ENCODE measurements at places on chromosomes 2 and 18. TPM values are rescaled to one million over a fixed set of nuclear protein-coding genes. Genes with fewer than 3 reads are reported as not detected.

GALR1 gene
- not detected for total RNA-seq

RAD51AP2 gene
- 0.44 TPM for total RNA-seq

SULT1C4 gene
- total RNA-seq: 22.6 TPM

ZNF514 gene
- total RNA-seq: 16.2 TPM

RALB gene
- total RNA-seq: 367 TPM

KLHL14 gene
- total RNA-seq: 1.3 TPM

COL6A3 gene
- 1.6 TPM for total RNA-seq

UGT1A9 gene
- total RNA-seq: not detected

QPCT gene
- total RNA-seq: 50.6 TPM

SKA1 gene
- total RNA-seq: 4.7 TPM

DNA sequence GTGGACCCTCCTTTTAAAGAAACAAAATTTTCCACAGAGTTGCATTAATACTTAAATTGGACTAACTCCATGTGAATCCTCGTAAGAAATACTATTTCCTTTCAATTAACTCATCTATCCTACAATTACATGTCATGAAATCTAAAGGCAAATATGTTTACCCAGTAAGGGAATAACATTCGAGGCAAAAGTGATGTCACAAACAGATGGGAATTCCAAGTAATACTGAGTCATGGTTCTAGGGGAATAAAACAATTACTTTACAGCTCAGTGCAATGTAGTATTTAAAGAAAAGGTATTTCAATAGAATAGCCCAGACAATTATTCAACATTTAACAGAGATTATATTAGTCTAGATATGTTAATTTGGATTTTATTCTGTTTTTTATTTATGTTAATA lies 205.8 kb downstream of the ZNF385B start:
- no peak for DNase-seq

GRCh38 chr2:55364189-55365055 lies 55.2 kb downstream of the CCDC88A start:
- DNase-seq: no peak

- DNase-seq: peak; percentile 70
Observed at GRCh38 chr18:58135701-58136331, 91.8 kb downstream of the NEDD4L start.

DNA sequence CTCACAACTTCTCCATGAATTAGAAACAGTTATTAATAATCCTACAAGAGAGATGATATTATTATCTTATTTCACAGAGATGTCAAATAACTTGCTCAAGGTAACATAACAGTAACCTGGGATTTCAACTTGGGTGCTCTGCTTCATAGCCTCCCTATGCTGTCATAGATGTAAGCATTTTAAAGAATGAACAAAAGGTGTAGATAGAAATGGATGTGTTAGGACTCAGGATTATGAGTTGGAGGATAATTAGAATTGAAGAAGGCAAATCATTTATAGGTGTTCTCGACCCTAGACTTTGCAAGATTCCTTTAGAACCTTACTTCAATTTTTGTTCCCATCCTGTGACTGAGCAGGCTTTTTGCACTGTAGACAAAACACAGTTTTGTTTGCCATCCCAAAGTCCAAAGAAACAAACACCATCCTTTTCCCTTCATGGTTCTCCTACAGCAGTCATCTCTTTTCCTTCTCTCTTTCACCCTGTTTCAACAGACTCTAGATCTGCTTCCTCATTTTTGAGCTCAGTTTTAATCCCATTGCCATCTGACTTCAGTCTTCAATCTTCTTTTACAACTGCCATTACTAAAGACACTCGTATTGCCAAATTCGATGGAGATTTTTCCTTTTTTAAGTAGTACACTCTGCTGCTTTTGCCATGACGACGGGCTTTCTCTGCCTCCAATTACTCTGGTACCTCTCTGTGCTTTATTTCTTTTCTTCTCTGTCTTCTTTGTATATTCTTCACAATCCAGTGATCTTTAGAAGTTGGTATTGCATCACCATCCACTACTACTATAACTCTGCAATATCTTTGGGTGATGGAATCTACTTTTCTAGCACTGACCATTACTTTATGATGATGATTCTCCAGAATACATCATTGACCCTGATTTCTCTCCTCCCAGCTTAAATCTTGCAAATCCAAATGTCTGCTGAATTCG lies 4.5 kb downstream of the HNMT start:
- no peak for DNase-seq

DNA sequence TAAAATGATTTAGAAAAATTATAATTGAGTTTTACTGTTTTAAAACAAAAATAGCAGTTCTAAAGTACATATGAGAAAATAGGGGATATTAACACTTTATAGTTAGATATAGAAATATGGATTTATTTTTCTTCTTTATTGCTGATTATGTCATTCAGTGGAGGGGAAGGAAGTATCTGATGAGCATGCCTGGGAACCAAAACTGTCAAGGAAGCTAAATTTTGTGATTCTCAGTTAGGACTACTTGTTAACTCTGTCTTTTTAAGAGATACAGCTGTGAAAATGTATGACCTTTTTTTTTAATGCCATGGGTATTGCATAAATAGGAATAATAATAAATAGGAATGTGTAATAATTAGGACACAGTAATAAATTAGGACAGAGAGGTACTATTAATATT lies 44.8 kb downstream of the ITGAV start:
- no peak for DNase-seq

GRCh38 chr2:24919037-24919505 lies 966 bp downstream of the ADCY3 start:
- no peak for DNase-seq

DNA sequence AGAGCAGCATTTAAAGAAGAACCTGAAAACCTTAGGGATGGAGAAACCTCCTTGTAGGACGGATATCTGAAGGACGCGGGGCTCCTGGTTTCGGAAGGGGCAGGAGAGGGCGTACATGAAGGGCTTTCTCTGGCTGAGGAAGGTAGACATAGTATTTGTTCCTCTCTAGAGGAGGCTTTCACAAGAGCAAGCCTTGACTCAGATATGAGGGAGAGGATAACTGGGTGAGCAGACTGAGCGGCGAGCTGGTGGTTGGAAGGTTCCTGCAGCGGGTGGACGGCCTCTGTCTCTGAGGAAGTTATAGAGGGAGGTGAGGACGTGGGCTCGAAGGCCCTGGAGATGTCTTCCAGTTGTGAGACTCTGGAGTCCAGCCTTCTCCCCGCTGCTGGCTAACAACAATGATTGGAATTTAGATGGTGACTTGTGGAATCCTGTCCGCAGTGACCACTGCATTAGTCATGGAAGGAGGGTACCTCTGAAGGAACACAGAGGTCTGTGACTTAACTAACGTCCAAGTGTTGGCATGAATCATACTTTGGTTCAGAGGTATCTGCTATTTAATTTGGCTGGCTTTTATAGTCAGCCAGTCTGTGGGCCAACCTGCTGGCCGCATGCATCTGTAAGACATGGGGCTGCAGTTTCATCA lies 80.9 kb downstream of the ASAP2 start:
- no peak for DNase-seq

DNA sequence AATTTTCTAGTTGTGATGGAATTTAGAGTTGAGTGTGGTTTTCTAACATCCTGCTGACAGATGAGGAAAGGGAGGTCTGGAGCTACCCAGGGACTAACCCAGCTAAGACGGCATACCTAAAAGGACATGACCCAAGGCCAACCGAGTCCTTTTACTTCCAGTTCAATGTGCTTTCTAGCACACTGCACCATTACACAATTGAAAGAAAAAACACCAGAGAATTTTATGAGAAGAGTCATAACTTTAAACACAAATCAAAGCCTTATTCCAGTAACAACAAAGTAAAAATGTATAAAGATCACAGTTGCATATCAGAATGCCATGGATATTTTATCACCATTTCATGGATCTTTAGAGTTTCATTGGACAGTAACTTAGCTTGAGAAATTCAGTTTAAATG lies 480.3 kb downstream of the MEIS1 start:
- no peak for DNase-seq

DNA sequence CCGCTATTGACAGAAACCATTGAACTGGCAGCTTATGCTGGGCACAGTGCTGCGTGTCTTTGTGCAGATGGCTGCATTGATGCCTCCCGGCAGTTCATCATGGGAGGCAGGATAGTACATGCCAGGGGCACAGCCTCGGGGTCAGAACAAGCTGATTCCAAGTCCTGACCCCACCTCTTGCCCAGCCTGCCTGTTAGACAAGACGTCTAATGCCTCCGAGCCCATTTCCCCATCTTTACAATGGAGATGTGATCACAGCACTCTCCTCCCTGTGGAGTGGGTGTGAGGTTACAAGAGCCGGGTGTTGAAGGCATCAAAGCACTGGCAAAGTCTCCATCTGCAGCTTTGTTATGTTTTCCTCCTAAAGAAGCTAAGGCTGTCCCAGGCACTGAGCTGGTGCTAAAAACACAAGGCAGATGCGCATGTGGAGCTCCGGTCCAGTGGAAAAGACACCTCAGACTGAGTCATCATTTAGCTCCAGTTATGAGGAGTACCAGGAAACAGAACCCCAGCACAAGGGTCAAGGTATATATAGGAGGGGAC lies 125.7 kb upstream of the EPAS1 start:
- DNase-seq: no peak

- no peak for DNase-seq
Observed at GRCh38 chr2:3102081-3102921, 275.3 kb downstream of the EIPR1 start.

DNA sequence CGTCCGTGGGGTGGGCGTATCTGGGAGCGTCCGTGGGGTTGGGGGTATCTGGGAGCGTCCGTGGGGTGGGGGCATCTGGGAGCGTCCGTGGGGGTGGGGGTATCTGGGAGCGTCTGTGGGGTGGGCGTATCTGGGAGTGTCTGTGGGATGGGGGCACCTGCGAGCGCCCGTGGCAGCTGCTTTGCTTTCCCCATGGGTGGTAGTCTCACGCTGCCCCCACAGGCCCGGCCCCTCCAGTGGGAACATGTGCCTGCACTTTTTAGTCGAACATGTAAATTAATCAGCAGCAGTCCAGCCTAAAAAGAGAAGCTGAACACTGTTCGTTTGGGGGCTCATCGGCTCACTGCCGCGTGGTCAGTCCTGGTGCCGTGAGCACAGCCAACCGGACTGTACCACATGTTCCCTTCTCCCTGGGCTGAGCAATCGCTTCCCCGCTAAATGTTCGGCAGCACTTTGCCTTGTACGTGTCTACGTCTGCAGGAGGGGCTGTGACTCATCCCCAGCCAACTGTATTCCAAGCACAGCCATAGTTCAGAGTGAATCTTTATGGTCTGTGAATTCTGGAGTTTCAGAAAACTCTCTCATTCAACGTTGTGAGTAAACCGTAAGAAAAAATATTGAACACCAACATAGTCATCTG lies 271.5 kb downstream of the AGAP1 start:
- DNase-seq: no peak

All from endothelial cell (in vitro differentiated cells).